ENCODE measurements at places on chromosomes 6 and 20.

- no peak for DNase-seq
Observed at GRCh38 chr6:108164815-108165706, 761 bp upstream of the NR2E1 start.

DNA sequence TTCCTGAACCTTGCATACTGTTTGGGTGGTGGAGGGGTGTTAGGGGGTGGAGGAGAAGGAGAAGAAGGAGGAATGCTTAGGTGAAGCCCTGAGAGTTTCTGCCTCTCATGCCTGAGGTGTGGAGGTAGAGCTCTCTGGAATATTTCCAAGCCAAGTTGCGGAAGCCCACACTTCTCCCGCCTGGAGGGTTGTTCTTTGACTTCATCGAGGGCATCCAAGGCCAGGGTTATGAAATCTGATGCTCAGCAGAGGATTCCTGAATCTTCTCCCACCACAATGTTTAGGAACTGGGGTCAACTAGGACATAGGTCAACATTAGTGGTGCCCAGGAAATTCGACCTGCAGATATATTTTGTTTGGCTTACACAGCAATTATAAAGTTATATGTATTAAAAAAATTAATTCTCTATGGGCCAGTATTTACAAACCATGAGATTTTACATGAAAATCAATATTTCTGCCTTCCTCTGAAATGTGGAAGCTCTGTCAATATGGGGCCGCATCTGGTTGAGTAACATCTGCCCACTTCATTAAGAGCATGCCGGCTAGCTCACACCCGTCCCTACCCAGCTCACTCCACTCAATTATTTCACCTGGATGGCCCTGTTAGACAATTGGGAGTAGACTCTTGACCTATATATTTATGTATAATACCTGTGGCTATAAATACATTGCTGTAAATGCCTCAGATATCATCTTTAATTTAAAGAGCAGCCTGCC is 257.1 kb upstream of the ZFP64 start:
- DNase-seq = no peak

DNA sequence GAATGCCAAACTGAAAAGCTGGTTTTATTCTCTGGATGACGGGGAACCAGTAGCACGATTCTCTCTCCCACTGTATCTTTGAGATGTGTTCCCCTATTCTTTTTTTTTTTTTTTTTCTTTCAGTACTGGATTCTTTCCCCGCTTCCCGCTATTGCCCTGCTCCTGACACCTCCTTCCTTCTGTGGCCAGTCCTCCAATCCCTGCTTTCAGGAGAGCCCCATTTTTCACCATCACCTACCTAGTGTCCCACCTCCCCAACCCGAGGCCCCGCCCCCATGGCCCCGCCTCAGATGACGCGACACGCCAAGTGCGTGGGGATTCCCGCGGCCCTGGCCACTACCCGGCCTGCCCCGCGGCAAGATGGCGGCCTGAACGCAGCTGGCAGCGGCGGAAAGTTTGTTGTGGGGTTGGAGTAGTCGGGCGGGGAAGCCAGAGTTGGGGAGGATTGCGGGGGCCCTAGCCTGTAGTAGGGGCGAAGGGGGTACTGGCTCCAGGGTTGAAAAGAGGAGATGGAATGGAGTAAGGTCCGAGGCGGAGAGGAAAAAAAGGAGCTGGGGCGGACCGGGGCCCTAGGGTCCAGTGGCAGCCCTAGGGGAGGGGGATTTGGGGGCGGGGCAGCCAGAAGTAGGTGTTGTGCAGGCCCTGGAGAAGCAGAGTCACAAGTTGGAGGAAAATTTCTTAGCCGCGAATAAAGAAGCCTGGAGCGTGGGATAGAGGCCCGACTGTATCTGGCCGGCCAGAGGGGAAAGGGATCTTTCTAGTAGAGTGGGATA is at the start of gene TJAP1:
Gene TJAP1 (plus strand): TSS at position 336 of the 773 bp plus-strand sequence. CDS start 21,432 bp downstream, outside the sequence.
- peak; percentile 95 for DNase-seq

DNA sequence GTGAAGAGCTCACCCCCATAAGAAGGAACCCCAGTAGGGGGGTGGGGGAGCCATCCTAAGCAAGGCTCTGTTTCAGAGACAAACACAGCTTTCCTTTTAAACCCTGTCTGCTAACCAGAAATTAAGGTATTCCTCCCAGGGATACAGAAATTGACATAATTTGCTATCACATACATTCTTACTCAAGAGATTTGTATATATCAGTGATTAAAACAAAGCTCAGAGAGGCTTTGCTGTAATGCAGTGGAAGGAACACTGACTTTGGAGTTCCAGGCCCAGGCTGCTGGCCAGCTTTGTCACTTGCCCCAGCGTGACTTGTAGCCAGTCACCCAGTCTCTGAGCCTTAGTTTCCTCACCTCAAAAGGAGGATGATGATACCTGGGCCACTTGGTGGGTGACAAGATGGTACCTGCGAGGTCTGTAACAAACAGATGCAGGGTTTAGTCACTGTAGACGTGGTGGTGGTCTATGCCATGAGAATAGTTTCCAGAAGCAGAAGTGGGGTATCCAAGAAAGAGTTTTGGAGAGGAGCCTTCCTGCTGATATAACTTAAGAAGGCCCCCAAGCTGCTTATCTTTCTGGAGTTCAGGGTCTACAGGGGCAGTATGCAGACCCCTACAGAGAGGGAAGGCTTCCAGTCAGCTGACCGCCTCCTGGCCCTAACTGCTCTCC is 3.2 kb upstream of the FOXF2 start:
- DNase-seq = no peak

- DNase-seq = no peak
Observed at GRCh38 chr6:95142661-95143335, 434.5 kb upstream of the MANEA start.

- DNase-seq = no peak
Observed at GRCh38 chr6:41579088-41579610, 33.0 kb downstream of the FOXP4 start.

DNA sequence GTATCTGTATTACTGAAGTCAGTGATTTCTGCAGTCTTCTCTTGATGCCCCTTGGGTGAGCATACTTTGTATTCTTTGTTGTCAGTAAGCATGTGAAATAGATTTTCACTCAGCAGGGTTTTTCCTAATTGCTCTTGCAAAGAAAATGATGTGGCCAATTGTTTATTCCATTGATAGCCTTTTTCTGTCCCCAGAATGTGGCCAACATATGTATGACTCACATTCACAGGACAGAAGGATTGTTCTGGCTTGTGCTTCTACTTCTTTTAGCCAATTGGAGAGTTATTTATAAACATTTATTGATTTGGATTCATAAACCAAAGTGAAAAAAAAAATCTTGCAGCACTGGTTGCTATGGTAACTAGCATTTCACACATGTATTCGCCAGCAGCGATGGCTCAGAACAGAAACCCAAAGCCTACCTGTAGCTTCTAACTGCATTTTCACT is 54.4 kb upstream of the RBM24 start:
- DNase-seq = no peak

GRCh38 chr20:14996883-14997672 is 659.7 kb upstream of the FLRT3 start:
- DNase-seq = no peak

DNA sequence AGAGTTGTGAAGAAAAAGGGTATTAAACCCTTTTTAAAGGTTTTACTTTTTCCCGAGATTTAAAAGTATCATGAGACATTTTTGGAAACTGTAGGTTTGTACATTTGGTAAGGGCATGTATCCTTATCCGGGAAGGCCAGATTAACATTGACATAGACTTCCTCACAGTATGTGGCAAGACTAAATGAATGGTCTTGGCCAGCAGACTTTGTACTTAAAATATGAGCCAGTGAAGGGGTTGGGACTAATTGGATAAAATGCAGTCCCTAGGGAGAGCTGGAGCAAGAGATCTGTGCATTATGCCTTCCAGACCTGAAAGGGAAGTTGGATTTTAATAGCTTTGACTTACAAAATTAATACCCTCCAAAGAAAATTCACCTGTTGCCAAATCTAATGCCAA is 60.4 kb upstream of the CCN2 start:
- no peak for DNase-seq

DNA sequence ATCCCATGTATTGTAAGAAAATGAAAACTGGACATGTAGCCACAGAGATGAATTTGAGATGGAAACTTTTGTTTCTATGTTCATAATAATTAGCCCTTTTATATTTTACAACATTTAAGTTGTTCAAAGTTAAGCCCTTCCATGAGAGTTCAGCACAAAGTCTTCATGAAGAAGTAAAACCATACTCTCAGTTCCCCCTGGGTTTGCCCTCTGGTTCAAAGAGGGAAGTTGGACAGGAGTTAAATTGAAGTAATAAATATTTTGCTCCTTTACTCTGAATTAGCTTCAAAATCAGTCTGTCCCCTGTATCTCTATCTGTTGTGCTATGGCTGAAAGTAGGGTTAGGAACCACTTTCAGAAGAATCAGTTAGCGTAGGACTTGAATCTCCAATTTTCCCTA is 31.1 kb downstream of the PHACTR2 start:
- DNase-seq = no peak

DNA sequence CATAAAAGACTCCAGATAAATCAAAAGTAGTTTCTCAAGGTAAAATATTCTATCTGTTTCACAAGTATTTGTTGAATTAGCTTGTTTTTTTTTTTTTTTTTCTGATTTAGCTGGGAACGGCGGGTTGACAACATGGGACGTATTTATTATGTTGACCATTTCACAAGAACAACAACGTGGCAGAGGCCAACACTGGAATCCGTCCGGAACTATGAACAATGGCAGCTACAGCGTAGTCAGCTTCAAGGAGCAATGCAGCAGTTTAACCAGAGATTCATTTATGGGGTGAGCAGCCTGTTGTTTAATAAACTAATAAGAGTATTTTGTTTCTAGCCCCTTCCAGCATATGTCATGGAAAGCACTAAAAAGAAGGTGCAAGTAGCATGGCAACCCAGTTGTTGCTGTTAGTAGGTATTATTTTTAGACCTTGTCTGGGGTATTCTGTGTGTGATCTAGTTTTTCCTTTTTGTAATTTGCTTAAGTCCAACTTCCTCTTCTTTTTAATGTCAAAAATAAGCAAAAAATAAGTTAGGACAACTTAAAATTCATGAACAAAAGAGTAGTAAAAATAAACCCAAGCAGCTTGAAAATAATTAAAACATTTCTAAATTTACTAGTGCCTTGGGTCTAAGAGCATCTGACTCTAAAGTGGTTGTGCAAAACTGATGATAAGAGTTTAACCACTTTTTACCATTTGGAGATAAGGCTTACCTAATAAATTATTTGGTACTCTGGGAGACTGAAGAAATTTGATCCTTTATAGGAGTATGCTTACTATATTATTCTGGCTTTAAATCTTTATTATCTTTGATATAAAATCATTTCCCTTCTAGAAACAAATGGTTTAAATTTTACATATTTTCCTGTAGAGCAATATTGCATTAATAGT is 70.8 kb upstream of the DYNLRB1 start:
- DNase-seq = no peak

- DNase-seq = no peak
Observed at GRCh38 chr6:14278006-14278405, 160.4 kb downstream of the CD83 start.

DNA sequence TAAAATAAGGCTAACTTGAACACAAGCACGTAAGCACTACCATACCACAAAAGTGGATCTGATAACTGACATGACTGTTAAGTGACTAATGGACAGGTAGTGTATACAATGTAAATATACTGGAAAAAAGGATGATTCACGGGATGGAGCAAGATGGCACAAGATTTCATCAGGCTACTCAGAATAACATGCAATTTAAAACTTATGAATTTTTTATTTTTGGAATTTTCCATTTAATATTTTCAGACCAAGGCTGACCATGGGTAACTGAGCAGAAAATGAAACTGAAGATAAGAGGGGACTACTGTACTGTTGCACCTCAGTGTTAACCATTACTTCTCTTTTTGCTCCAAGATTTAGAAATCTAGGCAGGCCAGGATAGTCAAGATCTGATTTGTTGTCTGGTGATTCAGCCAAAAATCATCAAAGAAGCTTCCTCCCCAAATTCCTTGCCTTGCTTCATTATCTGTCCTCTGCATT is 45.4 kb downstream of the TPBG start:
- no peak for DNase-seq

- no peak for DNase-seq
Observed at GRCh38 chr6:168664956-168665355, 224.0 kb downstream of the SMOC2 start.

DNA sequence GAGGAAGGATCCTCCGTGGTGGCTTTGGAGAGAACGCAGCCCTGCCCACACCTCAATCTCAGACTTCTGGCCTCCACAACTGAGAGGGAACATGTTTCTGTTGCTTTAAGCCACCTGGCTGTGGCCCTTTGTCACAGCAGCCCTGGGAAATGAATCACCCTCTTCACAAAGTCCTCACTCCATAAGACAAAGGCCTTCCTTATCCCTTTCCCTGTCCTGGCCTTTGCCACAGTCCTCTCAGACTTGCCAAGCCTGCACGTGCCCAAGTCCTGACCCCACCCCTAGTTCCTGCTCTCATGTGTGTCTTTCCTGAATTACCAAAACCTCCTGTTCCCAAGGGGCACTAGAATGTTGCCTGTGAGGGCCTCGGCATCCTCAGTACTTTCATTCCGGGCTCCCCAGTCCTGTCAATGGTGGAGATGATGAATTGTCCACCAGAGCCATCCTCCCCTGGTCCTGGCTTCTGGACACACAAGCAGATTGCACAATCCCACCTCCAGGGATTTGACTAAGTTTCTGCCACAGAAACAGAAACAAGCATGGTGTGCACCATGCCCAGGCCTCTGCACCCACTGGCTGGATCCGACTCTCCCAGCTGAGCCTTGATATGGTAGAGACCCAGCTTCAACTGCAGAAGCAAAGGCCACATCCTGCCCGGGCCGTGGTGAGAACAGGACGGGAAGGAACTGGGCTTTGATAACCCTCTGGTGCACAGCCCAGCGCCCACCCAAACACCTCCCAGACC is 232.6 kb upstream of the PDE10A start:
- no peak for DNase-seq

GRCh38 chr6:148736774-148737412 is 9.9 kb upstream of the UST start:
- DNase-seq = no peak

Data from testis (tissue), 5 donors.